Activated T-cell treated with anti-CD3 and anti-CD28 coated beads for 48 hours (primary cell): ENCODE measurements at places on chromosomes 11 and 22.
A peak's percentile ranks its signal among the peaks of the same experiment; 100 is the strongest.

GRCh38 chr11:83467837-83468236 lies 181.7 kb upstream of the CCDC90B start:
- no peak for DNase-seq

DNA sequence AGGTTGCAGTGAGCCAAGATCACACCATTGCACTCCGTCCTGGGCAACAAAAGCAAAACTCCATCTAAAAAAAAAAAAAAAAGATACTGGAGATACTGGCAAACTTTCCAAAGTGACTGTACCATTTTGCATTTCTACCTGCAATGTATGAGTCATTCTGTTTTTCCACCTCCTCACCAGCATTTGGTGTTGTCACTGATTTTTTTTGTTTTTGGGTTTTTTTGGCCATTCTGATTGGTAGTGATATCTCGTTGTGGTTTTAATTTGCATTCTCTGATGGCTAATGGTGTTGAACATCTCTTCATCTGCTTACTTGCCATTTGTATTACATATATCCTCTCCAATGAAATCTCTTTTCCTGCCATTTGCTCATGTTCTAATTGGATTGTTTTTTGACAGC lies 12.0 kb upstream of the RBX1 start:
- DNase-seq: no peak

DNA sequence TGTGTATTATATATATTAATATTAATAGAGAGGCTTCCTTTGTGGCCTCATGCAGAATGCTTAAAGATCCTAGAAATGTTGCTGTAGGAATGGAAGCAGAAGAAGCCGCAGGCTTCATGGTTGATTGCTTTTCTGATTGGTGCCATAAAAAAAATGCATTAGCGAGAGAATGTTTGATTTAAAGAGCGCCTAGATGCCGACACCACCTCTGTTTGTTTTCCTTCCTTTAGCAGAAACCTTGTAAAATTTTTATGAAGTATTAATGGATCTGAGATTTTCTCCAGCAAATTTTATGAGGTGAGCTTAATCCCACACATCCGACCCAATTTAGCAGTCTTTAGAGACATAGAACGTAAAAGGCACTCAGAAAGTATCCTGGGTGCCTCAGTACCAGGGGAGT lies 587.5 kb downstream of the NTM start:
- no peak for DNase-seq

DNA sequence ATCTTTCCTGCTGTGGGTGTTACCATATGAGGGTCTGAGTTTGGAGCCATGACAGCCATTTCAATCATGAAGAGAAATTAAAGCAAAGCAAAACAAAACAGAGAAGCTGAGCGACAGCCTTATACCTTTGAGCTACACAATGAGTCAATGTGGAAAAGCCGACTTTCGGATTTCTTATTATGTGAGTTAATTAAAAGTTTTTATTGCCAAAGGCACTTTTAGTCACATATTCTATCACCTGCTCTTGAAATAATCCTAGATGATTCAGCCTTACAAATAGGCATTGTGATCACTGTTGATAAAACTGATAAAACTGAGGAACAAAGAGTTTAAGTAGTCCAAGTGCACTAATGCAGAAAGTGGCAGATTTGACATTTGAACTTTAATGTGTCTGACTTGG lies 381.9 kb upstream of the TENM4 start:
- no peak for DNase-seq

DNA sequence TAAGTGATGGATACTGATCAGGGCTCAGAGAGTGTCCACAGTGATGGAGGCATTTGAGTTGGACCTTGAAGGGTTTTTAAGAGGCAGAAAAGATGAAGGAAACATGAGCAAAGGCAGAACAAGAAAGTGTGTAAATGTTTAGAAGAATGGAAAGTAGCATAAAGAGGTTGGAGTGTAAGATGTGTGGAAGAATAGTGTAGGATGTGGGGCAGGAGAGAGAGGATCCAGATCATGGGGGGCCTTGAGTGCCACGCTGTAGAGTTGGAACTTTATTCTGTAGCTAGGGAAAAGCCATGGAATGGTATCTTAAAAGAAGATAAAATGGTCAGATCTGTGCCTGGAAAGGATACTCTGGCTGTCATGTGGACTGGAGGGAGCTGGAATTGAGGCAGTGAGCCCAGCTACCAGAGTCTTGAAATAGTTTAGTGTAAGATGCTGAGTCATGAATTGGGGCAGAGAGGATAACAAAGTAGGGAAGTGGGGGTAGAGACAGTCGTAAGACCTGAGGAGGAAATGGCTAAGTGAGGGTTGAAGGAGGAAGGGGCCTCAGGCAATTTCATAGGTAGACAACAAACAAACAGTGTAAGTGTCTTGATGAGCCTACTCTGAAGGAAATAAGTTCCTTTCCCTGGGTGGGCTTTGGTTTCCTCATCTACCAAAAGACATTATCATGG lies 6.7 kb downstream of the KCNE3 start:
- no peak for DNase-seq

GRCh38 chr11:82663535-82663934 lies 70.1 kb downstream of the FAM181B start:
- no peak for DNase-seq

GRCh38 chr11:31826536-31827438 lies 15.7 kb upstream of the PAX6 start:
- no peak for DNase-seq

- no peak for DNase-seq
These were observed 292.0 kb downstream of the TBC1D22A start for GRCh38 chr22:47054231-47055072.

GRCh38 chr22:33579448-33580093 lies 340.7 kb downstream of the LARGE1 start:
- DNase-seq: peak; percentile 7
